ENCODE measurements at places on chromosomes 4 and X.

DNA sequence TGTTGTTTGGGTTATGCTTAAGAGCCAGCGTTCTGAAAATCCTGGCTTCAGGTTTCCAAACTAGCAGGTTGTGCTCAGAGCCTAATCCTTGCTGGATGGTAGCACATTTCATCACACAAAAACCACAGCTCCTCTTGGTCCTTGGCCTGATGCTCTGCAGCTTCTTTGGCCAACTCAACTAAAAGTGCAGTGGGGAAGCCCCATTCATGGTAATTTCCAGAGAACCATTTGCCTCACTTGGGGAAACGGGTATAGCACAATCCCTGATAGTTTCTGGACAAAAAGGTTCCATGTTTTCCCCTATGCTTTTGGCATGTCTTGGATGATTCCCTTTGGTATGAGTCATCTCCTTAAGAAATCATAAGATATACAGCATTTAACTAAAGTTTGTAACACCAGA, 78.7 kb downstream of the SYNPO2 start:
- DNase-seq: no peak

- DNase-seq: no peak
Observed at GRCh38 chr4:186755550-186756519, 32.2 kb upstream of the FAT1 start.

GRCh38 chr4:11729548-11729947, 300.9 kb upstream of the HS3ST1 start:
- no peak for DNase-seq

DNA sequence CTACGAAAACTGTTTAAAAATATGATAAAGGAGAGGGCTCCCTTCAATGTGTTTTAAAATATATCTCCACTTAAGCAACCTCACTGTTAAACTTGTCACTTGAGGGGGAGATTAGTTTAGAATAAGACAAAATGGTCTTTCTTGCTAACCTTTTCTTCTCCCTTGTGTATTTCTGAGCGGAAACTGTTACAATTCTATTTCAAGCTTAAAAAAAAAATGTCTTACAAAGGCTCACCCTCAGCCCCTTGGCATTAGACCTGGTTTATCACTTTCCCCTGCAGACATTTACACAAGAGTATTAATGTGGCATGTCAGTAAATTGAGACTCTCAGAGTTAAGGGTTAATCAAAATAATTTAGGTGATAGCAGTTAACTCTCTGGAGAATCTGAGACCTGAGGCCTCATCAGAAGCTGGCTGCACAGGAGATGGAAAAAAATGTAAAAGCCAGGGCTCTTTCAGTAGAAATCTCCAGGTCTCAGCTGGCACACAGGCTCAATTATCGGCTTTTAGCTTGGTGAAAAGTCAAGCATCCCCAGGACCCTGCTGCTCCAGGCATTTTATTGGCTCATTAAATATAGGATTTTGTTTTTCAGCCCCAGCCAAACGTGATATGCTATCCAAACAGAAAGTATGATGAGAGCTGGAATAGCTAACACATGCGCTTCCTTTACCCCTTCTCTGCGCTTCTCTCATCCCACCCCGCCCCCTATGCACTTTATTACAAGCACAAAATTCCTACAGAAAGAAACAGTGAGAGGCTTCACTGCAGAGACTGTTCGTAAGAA, 130.5 kb downstream of the PPA2 start:
- no peak for DNase-seq

DNA sequence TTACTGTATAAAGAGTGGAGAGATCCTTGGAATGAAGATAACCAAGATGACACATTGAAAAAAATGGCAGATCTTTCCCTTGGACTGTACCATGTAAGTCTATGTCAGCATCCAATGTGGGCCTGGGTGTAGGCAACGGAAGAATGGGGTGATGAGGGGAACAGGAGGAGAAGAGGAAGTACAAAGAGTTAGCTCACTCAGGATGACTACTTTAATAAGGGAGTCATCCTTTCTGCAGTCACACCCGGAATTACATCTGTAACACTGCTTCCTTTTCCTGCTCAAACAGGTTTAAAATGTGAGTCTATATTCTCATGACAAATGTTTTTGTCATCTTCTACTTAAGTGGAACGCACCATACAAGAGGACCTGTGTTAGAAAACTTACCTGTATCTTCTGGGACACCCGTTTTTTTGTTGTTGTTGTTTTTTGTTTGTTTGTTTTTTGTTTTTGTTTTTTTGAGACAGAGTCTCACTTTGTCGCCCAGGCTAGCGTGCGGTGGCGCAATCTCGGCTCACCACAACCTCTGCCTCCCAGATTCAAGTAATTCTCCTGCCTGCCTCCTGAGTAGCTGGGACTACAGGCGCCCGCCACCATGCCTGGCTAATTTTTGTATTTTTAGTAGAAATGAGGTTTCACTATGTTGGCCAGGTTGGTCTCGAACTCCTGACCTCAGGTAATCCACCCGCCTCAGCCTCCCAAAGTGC, 18.0 kb downstream of the HPSE start:
- DNase-seq: no peak

- no peak for DNase-seq
Observed at GRCh38 chr4:69095301-69095731, 958 bp upstream of the UGT2B7 start.

DNA sequence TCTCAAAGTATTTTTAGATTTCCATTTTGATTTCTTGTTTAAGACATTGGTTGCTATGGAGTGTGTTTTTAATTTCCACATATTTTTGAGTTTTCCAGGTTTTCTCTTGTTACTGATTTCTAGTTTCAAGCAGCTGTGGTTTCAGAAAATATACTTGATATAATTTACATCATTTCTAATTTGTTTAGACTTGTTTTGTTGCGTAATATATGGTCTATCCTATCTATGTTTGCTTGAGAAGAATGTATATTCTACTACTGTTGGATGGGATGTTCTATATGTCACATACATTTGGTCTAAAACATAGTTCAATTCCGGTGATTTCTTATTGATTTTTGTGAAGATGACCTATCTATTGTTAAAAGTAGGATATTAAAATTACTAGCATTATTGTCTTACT, 170.5 kb upstream of the EMCN start:
- DNase-seq: no peak

GRCh38 chr4:99273704-99274103, 17.1 kb downstream of the ADH1A start:
- DNase-seq: no peak

DNA sequence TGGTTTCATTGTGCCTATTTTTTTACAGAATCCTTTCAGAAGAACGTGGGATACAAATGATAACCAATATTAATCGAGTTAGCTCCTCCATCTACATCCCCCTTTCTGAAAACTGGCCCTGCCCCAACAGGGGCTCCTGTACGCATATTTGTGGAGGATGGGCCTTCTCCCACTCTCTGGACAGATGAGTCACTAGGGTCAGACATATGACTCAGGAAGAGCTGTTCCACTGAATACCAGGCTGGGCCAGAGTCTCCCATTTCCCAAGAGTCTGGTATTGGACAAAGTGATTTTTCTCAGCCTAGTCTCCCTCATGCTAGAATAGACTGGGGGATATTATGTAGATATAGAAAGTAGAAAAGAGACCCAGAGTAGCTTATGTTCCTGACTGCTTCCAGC, 142.4 kb downstream of the TSPAN5 start:
- DNase-seq: no peak

GRCh38 chr4:6393066-6393465, 79.3 kb downstream of the PPP2R2C start:
- no peak for DNase-seq

DNA sequence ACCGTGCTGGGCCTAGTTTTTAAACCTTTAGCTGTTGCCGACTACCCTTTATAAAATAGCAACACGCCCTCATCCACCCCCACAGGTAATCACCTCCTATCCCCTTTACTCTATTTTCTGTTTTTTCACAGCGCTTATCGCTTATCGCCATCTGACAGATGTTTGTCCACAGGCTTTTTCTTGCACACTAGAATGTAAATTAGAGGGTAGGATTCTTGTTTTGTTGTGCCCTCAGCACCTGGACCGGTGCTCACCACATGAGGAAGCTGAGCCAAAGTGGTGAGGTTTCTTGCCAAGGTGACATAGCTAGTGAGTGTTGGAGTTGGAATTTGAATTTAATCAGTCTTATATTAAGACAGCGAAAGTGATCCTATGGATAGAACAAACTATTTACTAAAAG, 2.9 kb upstream of the RBBP7 start:
- no peak for DNase-seq

DNA sequence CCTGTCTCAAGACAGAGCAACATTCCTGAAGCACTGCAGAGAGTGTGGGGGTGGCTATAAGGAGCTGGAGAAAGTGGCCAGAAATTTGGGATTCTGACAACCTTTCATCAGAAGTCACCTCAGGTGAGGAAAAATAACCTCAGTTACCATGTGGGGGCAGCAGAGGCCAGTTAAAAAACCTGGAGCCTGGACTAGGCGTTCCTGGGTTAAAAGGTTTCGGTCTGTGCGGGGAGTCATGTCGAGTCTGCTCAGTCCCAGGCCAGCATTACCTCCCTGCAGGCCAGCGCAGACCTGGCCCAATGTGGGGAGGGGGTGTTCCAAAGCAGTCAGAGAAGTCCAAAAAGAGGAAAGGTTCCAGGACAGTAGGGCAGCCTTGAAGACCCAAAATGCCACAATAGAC, 10.9 kb upstream of the NALF2 start:
- DNase-seq: no peak

- no peak for DNase-seq
Observed at GRCh38 chr4:169621731-169622492, 1.5 kb downstream of the CLCN3 start.

DNA sequence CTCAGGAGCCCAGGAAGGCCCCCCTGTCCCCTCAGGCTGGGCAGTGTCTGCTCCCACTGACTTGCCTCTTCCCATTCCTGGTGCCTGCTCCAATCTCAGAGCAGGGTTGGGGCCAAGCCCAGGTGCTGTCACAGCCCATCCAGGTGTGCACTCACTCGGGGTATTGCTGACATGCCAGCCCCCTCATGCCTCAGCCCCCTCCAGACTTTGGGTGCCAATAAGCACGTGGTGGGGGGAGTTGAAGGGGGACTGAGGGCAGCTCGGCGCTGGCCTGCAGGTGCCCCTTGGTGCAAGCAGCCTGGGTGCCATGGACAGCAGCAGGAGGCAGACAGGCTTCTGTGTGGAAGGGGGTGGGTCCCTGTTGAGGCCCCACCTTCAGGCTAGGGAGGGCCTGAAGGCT, 28.4 kb downstream of the NAA11 start:
- no peak for DNase-seq

GRCh38 chr4:20255823-20256222, 4.1 kb downstream of the SLIT2 start:
- DNase-seq: no peak

GRCh38 chr4:152000518-152000917, 239.7 kb upstream of the GATB start:
- DNase-seq: no peak

DNA sequence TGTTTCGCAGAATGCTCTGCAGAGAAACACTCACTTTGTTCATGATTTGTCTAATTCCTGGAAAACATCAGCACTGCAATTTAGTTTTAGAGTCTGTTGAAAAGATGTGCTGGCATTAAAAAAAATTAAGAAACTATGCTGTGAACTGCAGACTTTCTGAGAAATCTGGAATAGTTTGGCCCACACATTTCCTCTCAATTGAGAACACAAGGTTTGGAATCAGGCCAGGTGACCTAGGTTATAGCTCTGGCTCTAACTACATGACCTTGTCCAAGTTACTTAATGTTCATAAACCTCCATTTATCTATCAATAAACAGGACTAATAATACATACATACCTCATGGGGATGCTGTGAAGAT, 61.4 kb upstream of the ENPEP start:
- DNase-seq: no peak

DNA sequence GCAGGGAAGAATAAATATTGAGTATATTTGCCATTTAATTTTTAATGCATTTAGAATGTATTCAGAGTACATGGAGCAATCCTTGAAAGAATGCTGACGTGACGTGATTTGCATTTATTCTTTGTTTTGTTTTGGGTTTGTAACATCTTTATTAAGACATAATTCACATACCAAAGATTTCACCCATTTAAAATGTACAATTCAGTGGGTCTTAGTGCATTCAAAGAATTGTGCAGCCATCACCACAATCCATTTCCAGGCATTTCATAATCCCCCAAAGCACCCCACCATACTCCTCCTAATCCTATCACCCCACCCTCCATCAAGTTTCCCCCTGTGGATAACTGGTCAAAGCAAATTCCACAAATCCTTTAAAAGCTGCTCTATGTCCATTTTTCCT, 87.4 kb downstream of the FAM9B start:
- DNase-seq: no peak

DNA sequence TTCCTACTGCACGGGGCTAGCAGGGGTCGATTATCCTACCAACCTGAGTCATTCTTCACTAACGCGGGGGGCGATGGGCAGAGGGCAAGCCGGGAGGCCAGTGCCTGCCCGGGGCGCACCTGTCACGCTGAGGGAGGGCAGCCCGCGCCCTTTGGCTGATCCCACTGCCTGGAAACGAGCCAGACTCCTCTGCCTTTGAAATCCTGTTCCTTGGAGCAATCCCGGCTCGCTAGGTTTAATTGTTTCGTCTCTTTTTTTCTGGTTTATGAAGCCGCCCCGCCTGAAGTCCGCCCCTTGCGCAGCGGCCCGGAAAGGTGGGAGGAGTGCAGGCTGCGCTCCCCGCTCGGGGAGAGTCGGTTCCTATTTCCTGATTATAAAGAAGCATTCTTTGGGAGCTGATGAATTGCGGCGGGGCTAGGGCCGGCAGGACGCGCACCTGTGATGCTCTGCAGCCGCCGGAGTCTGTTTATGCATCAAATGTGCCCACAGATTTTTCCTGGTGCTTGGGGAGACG, 484.2 kb downstream of the BCOR start:
- DNase-seq: peak; percentile 72

DNA sequence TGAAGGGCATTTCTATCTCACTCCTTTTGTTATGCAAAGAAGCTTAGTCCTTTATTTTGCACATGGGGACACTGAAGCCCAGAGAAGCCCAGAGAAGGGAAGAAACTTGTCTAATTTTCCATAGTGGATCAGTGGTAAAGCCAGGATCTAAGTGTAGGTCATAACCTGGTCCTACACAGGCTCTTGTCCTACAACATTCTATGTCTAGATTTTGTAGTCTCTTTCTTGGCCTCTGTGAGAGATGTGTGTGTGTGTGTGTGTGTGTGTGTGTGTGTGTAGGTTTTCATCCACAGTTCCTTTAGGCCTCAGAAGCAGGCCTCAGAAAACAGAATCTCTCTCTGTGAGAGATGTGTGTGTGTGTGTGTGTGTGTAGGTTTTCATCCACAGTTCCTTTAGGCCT, 38.3 kb downstream of the VSIG4 start:
- no peak for DNase-seq

DNA sequence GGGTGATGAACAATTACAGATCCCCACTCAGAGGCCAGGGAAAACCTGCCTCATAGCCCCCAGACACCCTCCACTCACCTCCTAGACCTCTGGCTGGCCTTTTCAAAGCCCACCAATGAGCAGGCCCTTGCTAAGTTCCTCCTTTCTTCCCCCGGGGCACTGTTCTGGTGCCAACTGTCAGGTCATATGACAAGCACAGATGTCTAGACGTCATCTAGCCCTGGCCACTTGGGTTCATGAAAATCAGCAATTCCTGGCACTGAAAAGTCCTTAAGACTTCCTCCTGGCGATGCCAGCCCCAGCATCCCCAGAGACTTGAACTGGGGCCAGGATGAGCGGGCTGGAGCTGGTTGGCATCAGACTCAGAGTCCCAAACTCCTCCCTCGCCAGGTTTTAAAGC, 115.6 kb upstream of the NALF2 start:
- no peak for DNase-seq

- DNase-seq: no peak
Observed at GRCh38 chrX:30887288-30887687, 1.8 kb downstream of the TAB3 start.

Data from right renal pelvis (tissue), 4 donors.